GM19239 (cell line): ENCODE measurements at places on chromosomes 7 and 10.

DNA sequence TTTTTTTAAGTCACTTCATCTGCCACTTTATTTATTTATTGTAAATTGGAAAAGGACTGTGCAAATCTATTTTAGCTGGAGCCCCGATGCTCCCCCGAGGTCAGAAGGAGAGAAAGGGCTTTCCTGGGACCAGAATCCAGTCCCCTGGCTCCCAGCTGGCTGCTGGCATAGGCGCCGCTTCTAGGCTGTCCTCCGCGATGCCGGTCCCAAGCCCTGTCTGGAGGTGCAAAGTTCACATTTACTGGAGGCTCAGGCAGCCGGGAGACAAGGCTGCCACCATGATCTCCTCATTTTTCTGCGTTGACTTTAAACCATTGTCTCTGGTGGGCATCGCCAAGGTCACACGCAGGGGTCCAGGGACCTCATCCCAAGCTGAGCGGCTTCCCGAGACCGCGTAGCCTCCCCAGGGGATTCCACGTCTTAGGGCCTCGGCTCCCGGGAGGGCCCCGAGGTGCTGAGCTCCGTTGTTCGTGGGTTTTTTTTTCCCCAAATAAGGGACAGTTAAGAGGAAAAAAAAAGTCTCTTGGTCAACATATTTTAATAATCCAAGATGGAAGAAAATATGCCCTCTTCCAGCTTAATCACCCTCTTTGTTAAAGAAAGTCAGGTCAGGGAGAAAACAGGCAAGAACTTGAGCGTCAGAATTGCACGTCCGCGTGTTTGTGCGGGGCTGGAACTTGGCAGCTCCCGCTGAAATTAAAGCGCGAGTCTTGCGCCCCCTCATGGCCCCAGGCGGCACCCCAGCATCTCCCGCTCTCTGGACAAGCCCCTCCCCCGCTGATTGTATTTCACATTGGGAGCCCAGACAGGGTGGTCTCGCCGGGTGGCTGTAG lies 11.9 kb downstream of the RGR start:
- no peak for DNase-seq

- no peak for DNase-seq
These were observed 983 bp downstream of the TNRC18 start for GRCh38 chr7:5422396-5423305.

DNA sequence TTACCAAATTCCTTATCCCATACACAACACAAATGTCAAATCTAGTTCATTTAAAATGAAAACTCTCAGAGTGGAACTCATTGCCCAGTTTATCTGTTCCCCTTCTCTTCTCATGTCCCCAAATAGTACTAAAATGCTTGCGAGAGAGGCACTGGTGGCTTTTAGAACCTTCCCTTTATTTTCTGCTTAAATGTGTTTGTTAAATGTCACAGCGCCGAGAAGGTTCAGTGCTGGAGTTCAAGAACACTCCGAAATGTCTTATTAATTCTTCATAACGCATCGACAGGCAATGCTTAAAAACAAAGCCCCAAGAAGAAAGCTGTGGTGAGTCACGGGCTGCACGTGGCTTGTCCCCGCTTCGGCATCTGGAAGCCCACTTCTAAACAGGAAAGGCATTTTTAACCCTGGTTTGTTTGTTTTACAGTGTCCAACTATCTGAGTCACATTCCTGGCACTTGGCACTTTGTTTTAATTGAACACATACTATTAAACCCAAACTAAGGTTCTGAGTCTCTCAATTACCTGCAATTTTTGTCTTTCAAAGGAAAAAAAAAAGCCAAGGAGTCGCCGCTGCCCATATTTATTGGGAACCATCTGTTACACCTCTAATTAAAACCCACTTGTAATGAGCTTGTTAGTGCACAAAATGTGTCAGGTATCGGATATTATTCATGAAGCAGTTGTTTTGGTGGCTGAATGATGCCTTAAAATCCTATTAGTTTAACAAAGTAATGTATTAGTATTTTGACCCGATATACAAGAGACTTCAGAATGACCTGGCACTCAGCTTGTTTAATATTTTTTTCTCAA lies 49.9 kb upstream of the MGMT start:
- no peak for DNase-seq

DNA sequence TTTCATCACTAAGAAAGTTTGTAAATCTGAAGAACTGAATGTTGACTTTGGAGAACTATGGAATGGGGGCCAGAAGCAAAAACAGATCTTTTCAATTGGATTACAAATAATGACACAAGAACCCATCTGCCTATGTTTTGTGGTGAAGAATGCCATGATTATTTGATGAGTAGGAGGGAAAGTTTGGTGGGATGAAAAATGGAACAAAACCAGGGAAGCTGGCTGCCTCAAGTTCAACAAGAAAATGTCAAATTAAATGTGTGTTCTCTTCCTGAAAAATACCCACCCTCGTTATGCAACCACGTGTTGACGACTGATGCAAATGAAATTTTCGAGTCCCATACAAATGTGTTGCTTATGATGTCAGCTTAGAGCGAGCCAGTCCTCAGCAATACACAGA lies 208.5 kb downstream of the GPR37 start:
- no peak for DNase-seq

GRCh38 chr10:97553575-97554031 lies 19.0 kb upstream of the ANKRD2 start:
- no peak for DNase-seq

- DNase-seq, result no peak
These were observed 39.1 kb upstream of the FGL2 start for GRCh38 chr7:77238703-77239136.

DNA sequence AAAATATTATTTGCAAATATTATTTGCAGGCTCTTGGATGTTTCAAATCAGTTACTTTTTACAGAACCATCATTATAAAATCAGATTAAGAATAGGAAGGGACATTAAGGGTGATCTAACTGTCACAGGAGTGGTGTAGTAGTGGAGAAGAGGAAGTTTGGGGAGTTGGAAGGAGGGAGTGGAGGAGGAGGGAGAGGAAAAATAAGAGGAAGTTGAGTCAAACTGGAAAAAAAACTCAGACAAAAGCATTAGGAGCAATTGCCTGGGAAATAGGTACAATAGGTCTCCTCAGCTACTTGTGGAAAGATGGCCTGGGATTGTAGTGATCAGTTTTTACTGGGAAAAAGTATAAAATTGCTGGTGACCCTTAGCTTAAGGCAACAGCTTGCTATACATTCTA lies 77.7 kb upstream of the GPR37 start:
- DNase-seq, result no peak

- DNase-seq, result no peak
These were observed 235.2 kb downstream of the DGKI start for GRCh38 chr7:137611606-137612005.

- DNase-seq, result no peak
These were observed 243.6 kb upstream of the ZWINT start for GRCh38 chr10:56604624-56605023.

DNA sequence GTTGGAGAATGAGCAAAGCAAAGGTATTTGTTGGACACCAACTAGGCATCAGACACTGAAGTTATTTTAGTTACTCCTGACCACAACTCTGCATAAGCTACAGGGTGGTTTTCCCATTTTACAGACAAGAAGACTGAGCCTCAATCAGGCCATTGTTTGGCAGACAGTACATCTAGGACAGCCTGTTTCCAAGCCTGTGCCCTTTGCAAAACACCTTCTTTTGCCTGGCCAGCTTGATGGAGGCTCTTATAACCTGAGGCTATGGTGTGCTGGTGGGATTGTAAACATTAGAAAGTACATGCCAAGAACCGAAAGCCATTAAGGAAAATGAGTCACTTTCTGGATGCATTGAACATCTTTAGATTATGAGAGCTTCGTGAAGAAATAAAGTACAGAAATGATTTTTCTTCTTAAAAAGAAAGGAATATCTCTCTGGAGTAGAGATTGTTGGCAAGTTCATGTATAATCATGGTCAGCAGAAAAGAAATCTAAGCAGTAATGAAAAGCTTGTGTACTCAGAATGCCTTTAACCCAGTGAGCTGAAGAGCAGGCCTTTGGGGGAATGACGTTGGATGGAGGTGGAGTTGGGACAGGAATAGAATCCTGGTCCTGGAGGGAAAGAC lies 140.6 kb downstream of the KIAA1217 start:
- DNase-seq, result no peak
